ENCODE measurements at places on chromosomes 4 and X.

GRCh38 chrX:152810403-152810802, 20.2 kb downstream of the CETN2 start:
- DNase-seq = no peak

DNA sequence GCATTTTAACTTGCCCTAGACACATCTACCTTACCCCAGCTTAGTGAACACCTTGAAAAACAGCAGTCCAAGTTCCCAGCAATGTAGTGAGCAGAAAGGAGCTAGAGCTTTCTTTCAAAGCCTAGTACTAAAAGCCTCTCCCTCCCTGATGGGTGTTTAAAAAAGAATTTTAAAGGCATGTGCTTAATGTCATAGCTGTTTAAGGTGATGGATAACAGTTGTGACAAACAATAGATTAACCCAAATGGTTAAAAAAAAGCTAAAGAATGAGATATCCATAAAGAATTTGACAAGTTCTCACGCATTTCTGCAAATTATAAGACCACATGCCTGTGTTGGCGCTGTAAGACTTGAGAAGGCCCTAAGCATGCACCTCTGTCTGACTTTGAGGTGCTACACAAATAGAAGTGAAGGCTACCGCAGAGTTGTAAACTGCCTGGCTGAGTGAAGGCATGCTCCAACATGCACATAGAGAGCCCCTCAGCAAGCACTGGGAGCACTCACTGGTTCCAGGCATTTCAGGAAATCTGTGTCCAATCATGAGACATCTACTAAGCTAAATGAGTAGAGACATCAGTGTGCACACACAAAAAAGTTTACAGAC, 94.0 kb downstream of the PHF8 start:
- DNase-seq = no peak

DNA sequence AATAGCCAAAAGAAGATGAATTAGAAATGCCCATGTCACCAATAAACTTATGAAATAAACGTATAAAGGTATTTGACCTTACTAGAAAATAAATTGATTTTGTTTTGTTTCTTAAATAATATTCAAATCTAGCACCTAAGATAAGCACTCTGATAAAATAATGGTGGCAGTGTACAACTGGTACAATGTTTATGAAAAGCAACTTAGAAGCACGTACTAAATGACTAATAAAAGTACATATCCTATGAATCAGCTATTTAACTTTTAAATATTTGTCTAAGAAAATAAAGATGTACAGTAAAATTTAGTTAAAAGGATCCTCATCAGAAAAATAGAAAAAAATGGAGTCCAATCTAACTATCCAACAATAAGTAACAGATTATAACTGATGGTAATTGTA, 6.7 kb downstream of the MANBA start:
- DNase-seq = no peak

GRCh38 chr4:99301376-99302164, 10.8 kb upstream of the ADH1A start:
- DNase-seq = no peak

- DNase-seq = no peak
These were observed 279.0 kb upstream of the GK2 start for GRCh38 chr4:79687006-79687405.

DNA sequence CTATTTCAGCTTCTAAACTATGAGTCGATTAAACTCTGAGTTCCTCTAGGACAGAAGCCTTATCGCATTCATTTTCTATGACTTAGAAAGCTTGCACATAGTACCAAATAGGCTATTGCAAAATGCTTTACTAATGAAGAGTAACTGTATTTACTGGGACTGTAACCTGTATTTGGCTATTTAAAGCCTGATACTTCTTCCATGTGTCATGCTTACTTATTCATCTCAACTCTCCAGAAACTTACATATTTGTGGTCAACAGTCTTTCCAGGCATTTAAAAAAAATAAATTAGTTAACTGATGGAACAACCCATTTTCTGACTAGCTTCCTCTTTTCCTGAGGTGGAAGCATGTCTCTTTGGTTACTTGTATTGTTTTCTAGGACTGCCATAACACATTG, 467.9 kb downstream of the PCDH11X start:
- DNase-seq = no peak

GRCh38 chr4:139242511-139243051, 37.4 kb downstream of the MGARP start:
- peak; percentile 42 for DNase-seq

DNA sequence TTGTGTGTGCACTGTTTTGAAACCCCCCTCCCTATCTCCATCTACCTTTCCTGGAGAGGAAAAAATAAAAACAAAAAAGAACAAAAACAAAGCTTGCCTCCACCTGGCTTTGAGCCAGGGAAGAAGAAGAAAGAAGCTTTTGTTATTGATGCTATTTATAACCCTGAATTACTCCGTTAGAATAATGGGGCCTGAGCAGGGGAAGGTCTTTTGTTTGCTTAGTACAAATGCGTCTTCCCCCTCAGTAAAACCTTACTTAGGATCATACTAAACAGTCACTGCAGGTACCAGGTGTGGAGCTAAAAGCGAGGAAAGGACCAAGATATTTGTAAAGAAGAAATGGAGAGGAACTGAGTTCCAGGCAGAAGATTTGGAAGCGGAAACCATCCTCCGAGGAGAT, 352.1 kb downstream of the KCNIP4 start:
- DNase-seq = no peak

Measured in HTR-8/SVneo (cell line).